ENCODE measurements at places on chromosomes 4 and X. TPM values are rescaled to one million over a fixed set of nuclear protein-coding genes. Genes with fewer than 3 reads are reported as not detected.

The DIPK2B gene
- total RNA-seq, result not detected

The CPE gene
- not detected for total RNA-seq

The MAGEA3 gene
- not detected for total RNA-seq

The OTUD6A gene
- total RNA-seq, result not detected

The ZNF711 gene
- 3.8 TPM for total RNA-seq

The RNF128 gene
- total RNA-seq, result not detected

The SSX3 gene
- total RNA-seq, result not detected

The P2RY8 gene
- 139 TPM for total RNA-seq

DNA sequence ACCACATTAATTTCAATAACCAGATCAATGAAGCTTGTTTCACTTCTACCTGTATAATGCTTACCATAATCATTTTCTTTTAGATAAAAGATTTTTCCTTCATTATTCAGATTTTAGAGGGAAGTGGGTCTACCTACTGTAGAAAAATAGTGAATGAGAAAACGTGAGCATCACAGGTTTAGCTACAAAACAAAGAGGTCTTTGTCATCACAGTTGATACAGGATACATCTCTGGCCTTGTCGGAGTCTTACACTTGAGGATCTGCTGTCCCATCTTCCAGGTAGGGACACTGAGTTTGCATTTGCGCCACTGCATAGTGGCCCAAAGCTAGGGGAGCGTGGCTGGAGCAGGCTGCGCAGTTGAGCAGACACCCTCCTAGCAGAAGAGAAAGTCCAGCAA lies 710 bp downstream of the CLDN24 start:
- no peaks in the 10 kb centered on the region for H3K36me3 ChIP-seq
- no peaks in the 10 kb centered on the region for H3K27me3 ChIP-seq
- no peak for DNase-seq
- no peak overlapping the region for H3K4me3 ChIP-seq
- no peak overlapping the region for H3K27ac ChIP-seq

GRCh38 chr4:65580551-65580950 lies 89.7 kb downstream of the EPHA5 start:
- H3K27ac ChIP-seq, result no peak overlapping the region
- no peaks in the 10 kb centered on the region for H3K4me1 ChIP-seq
- no peak for DNase-seq
- H3K4me3 ChIP-seq, result no peak overlapping the region
- no peaks in the 10 kb centered on the region for H3K27me3 ChIP-seq

GRCh38 chrX:17854531-17854930 lies 6.6 kb downstream of the RAI2 start:
- peaks cover 7% of the 10 kb centered on the region for H3K27me3 ChIP-seq
- no peak for DNase-seq
- no peaks in the 10 kb centered on the region for H3K36me3 ChIP-seq
- H3K4me3 ChIP-seq, result no peak overlapping the region

- no peak overlapping the region for H3K4me3 ChIP-seq
- H3K36me3 ChIP-seq, result no peaks in the 10 kb centered on the region
- H3K27me3 ChIP-seq, result no peaks in the 10 kb centered on the region
- no peak overlapping the region for H3K27ac ChIP-seq
- DNase-seq, result no peak
Measured at GRCh38 chr4:128560754-128561495, 248.6 kb upstream of the JADE1 start.

GRCh38 chrX:2521092-2521926 lies 20.5 kb upstream of the DHRSX start:
- no peak overlapping the region for H3K4me3 ChIP-seq
- H3K27me3 ChIP-seq, result no peaks in the 10 kb centered on the region
- no peak for DNase-seq
- H3K4me1 ChIP-seq, result no peaks in the 10 kb centered on the region

DNA sequence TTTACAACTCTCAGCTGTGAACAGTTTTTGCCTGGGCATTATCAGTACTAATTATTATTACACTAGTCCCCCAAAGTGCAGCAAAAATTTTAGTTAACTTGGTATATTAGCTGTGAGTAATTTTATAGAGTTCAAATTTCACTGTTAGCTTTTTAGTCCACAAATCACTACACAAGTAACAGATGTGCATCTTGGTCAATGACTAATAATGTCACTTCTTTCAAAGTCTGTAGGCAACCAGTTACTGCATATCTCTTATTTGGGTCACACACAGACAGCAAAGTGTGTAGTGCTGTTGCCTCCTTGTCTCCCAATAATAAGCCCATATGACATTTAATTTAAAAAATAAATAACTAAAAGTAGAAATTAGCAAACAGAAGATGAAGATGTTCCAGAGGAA lies 159.9 kb downstream of the SCFD2 start:
- H3K36me3 ChIP-seq, result no peaks in the 10 kb centered on the region
- no peak for DNase-seq
- no peaks in the 10 kb centered on the region for H3K4me1 ChIP-seq
- no peaks in the 10 kb centered on the region for H3K27me3 ChIP-seq
- no peak overlapping the region for H3K27ac ChIP-seq

GRCh38 chrX:154378059-154378798 lies 866 bp upstream of the EMD start:
- H3K27me3 ChIP-seq, result no peaks in the 10 kb centered on the region
- peak overlapping the region; percentile 40 for H3K4me3 ChIP-seq
- peak; percentile 37 for DNase-seq

DNA sequence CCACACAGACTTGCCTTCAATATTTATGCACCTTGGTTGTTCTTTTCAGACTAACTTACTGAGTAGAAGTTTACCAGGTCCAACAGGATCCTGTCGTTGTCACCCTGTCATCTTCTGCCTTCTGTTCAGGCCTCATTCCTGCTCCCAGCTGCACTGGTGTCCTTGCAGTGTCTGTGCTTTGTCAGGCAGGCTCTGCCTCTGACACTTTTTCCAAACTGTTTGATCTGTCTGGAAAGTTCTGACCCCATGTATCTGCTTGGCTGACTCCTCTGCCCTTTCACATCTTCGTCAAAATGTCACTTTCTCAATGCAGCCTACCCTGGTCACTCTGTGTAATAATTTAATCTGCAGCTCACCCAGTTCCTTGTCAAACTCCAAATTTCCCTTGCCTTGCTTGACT lies 9.9 kb downstream of the PAGE2 start:
- DNase-seq, result no peak
- H3K36me3 ChIP-seq, result no peaks in the 10 kb centered on the region
- H3K4me1 ChIP-seq, result no peaks in the 10 kb centered on the region
- H3K27ac ChIP-seq, result no peak overlapping the region
- H3K27me3 ChIP-seq, result no peaks in the 10 kb centered on the region

GRCh38 chr4:176653401-176654220 lies 139.1 kb downstream of the VEGFC start:
- no peaks in the 10 kb centered on the region for H3K4me1 ChIP-seq
- DNase-seq, result no peak
- no peaks in the 10 kb centered on the region for H3K36me3 ChIP-seq

- no peak for DNase-seq
- H3K36me3 ChIP-seq, result no peaks in the 10 kb centered on the region
- no peaks in the 10 kb centered on the region for H3K4me1 ChIP-seq
- H3K27ac ChIP-seq, result no peak overlapping the region
Measured at GRCh38 chr4:121786221-121786620, 14.9 kb upstream of the EXOSC9 start.

- H3K36me3 ChIP-seq, result no peaks in the 10 kb centered on the region
- no peak overlapping the region for H3K4me3 ChIP-seq
- no peaks in the 10 kb centered on the region for H3K27me3 ChIP-seq
- no peak for DNase-seq
Measured at GRCh38 chr4:97953171-97953941, 189.9 kb downstream of the STPG2 start.

GRCh38 chr4:181569553-181569952 lies 673.6 kb upstream of the TENM3 start:
- no peaks in the 10 kb centered on the region for H3K4me1 ChIP-seq
- H3K4me3 ChIP-seq, result no peak overlapping the region
- DNase-seq, result no peak
- H3K27me3 ChIP-seq, result no peaks in the 10 kb centered on the region
- H3K27ac ChIP-seq, result no peak overlapping the region

DNA sequence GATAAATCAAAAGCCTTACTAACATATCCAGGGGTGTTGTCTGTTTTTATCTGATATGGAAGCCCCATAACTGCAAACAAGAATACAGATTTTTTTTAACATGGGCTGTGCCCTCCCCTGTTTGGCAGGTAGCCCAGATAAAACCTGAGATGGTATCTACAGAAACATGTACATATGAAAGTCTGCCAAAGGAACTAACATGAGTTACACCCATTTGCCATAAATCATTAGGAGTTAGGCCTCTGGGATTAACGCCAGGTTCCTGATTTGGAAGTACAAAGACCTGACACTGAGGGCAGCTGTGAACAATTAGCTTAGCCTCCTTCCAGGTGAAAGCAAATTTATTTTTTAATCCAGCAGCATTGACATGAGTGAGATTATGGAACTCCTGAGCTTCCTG lies 264.3 kb downstream of the TECRL start:
- H3K4me1 ChIP-seq, result no peaks in the 10 kb centered on the region
- no peak for DNase-seq
- H3K4me3 ChIP-seq, result no peak overlapping the region
- H3K27me3 ChIP-seq, result no peaks in the 10 kb centered on the region
- H3K36me3 ChIP-seq, result no peaks in the 10 kb centered on the region

All from CD4-positive, alpha-beta T cell (primary cell).